ENCODE measurements at places on chromosomes 5 and 9.

DNA sequence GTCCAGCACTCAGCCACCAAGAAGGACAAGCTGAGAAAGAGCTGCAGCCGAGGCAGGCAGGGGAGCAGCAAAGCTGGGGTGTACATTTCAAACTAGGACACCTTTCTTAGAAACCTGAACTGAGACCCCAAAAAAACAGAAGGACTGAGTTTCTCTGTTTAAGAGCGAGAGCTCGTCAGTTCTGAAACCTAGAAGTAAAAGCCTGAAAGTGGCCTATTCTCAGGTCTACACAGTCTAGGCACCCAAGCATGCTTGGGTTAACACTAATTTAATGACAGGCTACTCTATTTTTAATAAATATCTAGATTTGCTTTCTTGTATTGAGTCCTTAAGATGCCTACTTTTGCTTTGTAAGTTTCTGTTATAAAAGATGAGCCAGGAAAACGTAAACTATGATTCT is 49.0 kb upstream of the TLE4 start:
- DNase-seq, result no peak

DNA sequence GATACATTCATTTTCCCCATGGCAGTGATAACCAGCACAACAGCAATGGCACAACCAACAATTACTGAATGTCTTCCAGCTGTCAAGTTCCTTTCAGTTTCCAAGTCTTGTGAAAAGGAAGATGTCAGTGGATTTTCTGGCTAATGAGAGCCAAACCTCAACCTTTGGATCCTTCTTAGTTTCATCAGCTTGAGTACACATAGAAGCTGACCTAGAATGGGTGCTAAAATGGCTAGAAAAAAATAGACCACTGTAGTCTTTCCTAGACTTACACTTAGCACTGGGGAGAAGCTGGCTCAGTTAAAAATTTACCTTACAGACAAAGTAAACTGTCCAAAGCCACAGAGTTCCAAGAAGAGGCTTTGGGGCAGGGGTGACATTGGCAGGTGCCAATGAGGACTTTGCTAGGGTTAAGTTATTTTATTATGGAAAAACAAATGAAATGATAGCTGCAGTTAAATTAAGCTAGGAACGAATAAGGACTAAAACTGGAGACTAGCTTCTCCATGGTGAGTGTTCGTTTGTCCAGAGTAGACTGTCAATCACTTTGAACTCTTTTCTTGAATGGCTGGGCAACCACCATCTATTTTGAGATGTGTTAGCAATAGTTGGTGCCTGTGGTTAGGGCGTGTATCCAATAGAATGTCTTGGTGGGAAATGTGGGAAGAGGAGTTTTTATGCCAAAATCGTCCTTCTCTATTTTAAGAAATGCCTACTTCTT is 25.9 kb upstream of the TXN start:
- DNase-seq, result peak; percentile 22

- DNase-seq, result no peak
These were observed 6.1 kb upstream of the EMB start for GRCh38 chr5:50447228-50447627.

DNA sequence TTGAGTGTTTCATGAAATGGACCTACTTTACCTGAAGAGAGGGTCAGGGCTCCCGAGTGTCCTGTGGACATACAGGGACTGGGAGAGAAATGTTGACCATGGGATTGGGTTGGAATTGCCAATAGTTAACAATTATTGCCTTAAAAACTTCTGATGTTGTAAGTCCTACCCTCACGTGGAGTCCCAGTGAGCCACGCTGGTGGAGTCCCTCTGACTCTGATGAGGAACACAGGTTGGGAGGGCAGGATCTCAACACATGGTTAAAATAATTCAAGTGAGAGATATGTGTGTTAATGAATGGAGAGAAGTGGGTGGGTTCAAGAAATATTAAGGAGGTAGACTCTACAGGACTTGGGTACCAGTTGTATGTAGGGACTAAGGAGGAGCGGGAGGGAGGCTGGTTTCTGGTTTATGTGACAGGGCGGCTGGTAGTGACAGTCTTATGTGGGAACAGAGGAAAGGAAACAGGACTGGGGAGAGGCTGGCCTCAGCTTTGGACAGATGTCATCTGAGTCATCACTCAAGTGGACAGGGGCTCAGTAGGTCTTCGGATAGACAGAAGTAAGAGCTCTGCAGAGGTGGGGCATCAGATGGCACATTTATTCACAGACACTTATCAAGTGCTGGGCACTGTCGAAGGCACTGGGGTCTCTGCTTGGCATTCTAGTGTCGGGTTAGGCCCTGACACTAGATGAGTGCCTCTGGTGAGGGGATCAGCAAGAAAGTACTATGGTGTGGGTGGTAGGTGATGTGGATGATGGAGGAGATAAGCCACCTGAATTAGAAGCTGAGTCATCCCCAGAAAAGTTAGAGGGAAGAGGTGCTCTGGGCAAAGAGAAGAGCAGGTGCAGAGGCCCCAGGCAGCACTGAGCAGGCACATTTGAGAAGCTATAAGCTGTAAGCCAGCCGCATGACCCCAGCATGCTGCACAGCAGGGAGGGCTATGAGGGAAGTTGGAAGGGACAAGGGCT is 27.2 kb downstream of the MAML1 start:
- DNase-seq, result no peak

DNA sequence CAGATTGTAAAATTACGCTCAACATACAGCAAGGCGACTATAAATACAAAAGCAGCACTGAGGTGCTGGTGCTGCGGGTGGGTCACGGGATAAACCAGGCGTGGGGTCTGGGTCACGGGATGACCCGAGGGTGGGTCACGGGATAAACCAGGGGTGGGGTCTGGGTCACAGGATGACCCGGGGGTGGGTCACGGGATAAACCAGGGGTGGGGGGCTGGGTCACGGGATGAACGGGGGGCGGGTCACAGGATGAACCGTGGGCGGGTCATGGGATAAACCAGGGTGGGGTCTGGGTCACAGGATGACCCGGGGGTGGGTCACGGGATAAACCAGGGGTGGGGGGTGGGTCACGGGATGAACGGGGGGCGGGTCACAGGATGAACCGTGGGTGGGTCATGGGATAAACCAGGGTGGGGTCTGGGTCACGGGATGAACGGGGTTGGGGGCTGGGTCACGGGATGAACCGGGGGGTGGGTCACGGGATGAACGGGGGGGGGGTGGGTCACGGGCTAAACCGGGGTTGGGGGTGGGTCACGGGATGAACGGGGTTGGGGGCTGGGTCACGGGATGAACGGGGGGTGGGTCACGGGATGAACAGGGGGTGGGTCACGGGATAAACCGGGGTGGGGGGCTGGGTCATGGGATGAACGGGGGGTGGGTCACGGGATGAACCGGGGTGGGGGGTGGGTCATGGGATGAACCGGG is 30.2 kb upstream of the SLC9A3 start:
- no peak for DNase-seq

DNA sequence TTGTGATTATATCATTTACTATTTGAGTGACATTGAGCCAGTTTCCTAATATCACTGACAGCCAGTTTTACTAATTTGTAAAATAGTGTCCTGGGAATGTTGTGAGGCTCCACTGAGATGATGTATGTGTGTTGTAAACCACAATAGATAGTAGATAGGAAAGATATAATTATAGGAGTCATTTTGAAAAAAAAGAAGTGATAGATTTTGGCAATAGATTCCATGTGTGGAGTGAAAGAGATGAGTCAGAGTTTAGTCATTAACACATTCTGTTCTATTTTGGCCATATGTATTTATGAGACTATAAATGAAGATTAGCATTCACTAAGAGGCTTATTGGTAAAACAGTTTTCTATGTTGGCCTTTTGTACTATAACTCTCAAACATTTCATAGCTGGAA is 388.2 kb downstream of the FAM170A start:
- peak; percentile 9 for DNase-seq

DNA sequence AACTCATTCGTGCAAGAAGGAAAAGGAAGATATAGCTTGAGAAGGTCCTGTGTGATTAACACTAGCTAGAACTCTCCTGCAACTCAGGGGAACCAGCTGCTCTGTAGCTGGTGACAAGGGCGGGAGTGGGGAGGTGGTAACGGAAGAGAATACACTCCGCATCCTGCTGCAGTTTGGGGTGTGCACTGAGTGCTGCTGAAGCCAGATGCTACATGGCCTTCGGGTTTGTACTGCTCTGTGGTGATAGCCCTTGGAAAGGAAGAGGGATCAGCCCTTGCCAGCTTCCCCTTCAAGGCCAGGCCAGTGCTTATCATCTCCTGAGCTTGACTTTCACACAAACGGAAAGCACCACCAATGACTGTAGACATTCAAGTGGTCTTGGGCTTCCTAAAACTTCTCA is 34.3 kb downstream of the FRMD3 start:
- DNase-seq, result no peak

- DNase-seq, result no peak
These were observed 276.7 kb downstream of the BNC2 start for GRCh38 chr9:16593746-16594145.

- no peak for DNase-seq
These were observed 562.3 kb downstream of the KIF4B start for GRCh38 chr5:155575861-155576260.

DNA sequence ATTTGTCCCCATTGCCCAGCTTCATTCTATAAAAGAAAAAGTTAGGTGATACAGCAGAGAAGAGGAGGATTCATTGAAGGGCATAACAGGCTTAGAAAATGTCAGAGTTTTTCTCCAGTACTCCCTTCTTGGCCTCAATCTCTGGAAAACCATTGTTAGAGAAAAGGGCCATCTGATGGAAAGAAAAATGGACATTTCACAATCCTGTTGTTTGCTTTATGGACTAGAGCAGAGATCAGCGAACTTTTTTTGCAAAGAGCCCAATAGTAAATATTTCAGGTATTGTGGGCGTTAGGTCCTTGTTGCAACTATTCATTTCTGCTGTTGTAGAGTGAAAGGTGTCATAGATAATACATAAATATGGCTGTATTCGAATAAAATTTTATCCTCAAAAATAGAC is 208.8 kb downstream of the TLE4 start:
- DNase-seq, result no peak

GRCh38 chr5:171713152-171713551 is 72.5 kb upstream of the SMIM23 start:
- DNase-seq, result no peak

- no peak for DNase-seq
These were observed 43.0 kb downstream of the GNAQ start for GRCh38 chr9:77988630-77989029.

DNA sequence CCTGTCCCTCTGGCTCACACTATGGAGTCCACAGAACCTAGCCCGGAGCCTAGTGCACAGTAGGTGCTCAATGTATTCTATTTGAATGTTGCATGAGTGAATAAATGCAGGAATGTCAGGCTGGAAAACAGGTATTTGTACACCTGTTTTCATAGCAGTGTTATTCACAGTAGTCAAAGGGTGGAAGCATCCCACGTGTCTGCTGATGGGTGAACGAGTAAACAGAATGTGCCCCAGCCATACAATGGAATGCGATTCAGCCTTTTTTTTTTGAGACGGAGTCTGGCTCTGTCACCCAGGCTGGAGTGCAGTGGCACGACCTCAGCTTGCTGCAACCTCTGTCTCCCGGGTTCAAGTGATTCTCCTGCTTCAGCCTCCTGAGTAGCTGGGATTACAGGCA is 31.5 kb upstream of the IER5L start:
- no peak for DNase-seq

DNA sequence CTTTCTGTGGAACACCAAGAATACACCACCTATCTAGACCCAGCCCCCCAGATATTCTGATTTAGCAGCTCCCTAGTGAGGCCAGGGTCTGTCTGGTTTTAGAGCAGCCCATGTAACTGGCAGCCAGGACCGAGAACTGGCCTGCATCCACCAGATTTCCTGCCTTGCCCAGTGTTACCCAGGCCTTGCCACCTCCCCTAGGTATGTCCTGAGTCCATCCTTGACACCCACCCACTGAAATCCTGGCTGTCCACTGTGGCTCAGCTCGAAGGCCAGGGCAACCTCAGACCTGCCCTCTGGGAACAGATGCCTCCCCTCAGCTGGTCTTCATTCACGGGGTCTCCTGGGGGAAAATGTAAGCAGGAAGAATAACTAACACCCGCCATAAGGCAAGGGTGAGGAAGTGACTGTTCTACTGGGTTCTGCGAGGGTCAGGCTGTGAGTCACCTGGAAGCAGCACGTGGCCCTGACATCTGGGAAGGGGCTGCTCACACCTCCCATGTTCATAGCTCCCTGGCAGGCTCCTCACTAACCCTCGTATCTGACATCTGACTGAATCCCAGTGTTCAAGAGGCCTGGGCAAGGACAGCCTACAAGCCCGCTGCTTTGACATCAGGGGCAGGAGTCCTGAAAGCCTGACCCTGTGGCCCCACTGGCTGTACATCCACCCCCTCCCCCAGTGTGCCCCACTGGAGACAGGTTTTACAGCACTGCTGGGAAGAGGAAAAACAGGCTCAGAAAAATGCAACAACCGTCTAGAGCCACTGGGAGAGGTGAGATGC is 72.7 kb downstream of the SEMA4D start:
- no peak for DNase-seq

- no peak for DNase-seq
These were observed 18.3 kb downstream of the MARCHF3 start for GRCh38 chr5:127011961-127012644.

DNA sequence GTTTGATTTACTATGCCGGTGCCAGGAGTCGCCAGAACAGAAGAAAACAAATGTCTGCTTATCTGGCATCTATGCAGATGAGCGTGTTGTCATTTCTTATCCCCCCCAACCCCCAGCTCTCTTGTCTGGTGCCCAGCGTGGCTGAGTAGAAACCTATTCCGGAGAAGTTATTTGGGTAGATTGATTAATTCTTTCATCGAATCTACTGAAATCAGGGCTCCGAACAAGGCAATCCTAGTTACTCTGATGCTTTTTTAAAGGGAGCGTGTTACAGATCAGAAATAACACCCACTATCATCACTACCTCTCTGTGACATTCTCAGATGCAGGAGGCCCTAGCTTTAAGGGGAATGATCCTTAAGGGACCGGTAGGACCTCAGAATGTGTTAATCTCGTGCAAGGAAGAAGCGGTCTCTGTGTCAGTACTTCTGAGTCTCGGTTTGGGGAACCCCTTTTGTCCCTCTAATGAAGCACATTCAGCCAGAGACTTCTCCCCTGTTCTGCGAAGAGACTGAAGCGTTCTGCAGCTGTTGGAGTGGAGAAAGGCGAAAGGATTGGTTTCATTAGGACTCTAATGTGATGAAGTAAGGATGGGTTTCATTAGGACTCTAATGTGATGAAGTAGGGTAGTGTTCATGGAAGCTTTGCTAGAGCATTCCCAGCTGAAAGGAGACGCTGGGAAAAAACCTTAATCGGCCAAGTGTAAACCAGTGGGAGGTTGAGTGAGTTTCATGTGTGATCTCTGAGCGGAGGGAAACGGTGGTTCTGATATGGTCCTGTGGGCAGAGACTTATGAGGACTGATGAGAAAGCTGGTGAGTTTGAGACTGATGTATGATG is 1.5 kb downstream of the PIP5K1B start:
- DNase-seq, result no peak
